ENCODE measurements at places on chromosomes 13 and 19.

DNA sequence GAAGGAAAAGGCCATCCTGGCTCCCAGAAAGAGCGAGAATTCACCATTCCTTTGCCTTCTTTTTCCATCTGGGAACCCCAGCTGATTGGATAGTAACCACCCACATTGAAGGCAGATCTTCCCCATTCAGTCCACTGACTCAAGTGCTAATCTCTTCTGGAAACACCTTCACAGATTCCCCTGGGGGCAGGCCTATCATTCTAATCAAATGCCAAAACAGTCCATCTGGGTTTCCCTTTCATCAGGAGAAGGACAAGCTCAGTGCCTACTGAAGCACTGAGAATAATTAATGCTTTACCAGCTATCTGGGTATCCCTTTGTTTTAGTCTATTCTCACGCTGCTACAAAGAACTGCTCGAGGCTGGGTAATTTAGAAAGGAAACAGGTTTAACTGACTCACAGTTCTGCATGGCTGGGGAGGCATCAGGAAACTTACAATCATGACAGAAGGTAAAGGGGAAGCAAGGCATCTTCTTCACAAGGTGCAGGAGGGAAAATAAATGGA, 293.2 kb downstream of the ENOX1 start:
- no peak for DNase-seq

GRCh38 chr13:65595916-65596315, 1634.2 kb downstream of the PCDH9 start:
- DNase-seq = no peak

DNA sequence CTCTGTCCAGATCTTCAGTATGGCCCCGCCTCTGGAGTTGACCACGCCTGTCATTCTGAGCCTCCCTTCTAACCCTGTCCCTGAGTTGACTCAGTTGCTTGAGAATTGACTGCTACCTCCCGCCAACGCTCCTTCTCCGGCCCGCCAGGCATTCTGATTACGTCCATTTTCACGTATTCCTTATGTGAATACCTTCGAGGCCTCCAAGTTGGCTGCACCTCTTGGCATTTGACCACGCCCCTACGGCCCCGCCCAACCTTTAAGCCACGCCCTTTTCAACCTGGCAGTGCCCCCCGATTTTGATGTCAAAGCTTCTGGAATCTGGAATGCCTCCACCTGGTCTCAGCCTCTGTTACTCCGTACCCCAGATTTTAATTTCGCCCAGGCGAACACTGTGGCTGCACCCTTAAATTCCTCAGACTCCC, 1.7 kb upstream of the EML2 start:
- no peak for DNase-seq

- no peak for DNase-seq
Measured at GRCh38 chr19:50482916-50483315, 6.3 kb upstream of the GARIN5A start.

DNA sequence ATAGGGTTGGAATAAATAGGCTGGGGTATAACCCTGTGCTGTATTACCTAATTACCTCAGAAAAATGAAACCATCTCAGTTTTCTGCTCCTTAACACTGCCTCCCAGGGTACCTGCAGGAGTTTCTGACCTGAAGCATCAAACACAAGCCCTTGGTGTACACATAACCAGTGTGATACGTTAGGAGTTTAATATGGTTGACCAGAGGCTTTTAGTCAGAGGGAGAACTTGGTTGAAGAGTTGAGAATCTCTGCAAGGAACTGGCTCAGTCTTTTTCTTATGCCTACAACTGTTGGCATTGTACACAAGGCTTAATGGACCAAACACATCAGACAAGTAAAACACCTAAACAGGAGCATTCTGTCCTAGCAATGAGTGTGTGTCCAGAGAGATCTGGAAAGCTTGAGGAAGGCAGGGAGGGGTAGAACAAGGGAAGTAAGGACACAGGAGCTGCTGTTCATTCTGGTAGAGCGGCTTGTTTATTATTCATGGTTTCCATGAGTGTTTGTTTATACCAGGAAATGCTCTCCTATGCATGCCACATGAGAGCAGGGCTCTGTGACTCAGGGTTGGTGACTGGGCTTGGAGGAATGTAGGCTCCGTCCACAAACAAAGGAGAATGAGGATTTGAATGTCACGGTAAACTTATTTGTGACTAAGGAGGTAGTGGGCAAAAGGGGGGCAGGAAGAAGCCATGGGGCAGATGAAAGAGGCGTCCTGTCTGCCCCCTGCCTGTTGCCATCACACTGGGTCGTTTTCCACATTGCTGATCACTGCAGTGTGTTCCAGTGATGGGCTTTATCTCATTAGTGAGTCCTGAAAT, 11.9 kb upstream of the SPATA13 start:
- peak; percentile 92 for DNase-seq

Data from A549 (cell line).